ENCODE measurements at places on chromosomes 5 and 9. TPM values are rescaled to one million over a fixed set of nuclear protein-coding genes. Genes with fewer than 3 reads are reported as not detected.

The SLC23A1 gene
- polyA plus RNA-seq, result 20.7 TPM

The FOXD4L5 gene
- polyA plus RNA-seq, result 0.16 TPM

The NAIP gene
- polyA plus RNA-seq, result 47.7 TPM

The INSL4 gene
- polyA plus RNA-seq, result not detected

The PCDHGB6 gene
- 7.2 TPM for polyA plus RNA-seq

The NMUR2 gene
- 0.09 TPM for polyA plus RNA-seq

The IFNE gene
- polyA plus RNA-seq, result 0.33 TPM

The TSSK1B gene
- 0.10 TPM for polyA plus RNA-seq

The AGXT2 gene
- 55.7 TPM for polyA plus RNA-seq

The F2RL1 gene
- 38.5 TPM for polyA plus RNA-seq

The SLCO4C1 gene
- polyA plus RNA-seq, result 23.5 TPM

- no peak for DNase-seq
These were observed 7.9 kb downstream of the ISL1 start for GRCh38 chr5:51391175-51391574.

GRCh38 chr5:76325876-76326491 lies 77.1 kb upstream of the IQGAP2 start:
- DNase-seq, result no peak

DNA sequence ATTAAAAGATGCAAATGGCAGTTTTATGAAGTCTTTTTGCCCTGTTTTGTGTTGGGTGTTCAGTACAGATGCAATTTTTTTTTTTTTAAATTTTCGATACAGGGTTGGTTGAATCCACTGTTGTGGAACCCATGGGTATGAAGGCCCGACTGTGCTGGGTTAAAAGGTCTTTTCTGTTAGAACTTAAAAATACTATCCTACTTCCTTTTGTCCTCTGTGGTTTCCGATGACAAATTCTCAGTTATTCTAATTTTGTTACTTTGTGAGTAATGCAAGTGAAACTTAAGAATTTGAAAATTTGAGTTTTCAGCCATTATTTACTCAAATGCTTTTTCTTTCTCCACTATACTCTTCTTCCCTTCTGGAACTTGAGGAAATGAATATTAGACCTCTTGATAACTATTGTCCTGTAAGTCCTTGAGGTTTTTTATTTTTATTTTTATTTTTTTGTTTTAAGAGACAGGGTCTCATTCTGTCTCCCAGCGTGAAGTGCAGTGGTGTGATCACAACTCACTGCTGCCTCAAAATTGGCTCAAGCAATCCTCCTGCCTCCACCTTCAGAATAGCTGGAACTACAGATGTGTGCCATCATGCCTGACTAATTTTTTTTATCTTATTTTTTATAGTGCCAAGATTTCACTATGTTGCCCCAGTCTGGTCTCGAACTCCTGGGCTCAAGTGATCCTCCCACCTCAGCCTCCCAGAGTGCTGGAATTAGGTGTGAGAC lies 67.5 kb downstream of the ZCCHC7 start:
- no peak for DNase-seq

DNA sequence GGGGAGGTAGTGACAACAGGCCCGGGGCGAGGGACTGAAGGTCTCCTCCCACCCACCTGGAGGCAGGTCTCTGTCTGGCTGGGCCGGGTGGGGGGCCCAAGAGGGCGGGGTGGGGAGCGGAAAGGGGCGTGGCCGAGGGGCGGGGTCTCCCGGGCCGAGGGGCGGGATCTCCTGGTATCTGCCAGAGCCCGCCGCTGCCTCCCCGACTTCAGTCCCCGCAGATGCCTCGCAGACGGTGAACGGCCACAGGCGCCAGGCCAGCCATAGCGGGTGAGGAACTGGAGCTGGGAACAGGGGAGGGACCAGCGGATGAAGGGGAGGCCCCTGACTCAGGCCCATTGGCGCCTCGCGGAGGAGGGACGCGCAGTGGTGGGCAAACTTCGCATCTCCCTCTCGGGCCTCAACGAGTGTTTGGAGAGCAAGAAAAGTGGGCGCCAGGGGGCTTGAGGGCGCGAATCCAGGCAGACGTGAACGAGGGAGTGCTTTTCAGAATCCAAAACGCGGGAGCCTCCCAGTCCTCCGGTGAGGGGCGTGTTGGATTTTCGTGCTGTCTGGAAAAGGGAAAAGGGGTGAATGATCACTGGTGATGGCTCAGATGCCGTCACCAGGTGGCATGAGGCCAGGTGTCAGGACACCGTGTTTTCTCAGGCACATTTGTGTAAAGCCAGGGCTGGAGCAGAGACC lies at the start of gene ADGRD2:
Gene ADGRD2, plus strand, starts transcription at position 211 of the 684 bp plus-strand sequence. CDS start 1,216 bp downstream, outside the sequence.
- DNase-seq, result peak; percentile 13

GRCh38 chr9:75858497-75859092 lies 31.9 kb upstream of the PCSK5 start:
- no peak for DNase-seq

GRCh38 chr9:16026886-16027285 lies 474.0 kb downstream of the CCDC171 start:
- DNase-seq, result no peak

DNA sequence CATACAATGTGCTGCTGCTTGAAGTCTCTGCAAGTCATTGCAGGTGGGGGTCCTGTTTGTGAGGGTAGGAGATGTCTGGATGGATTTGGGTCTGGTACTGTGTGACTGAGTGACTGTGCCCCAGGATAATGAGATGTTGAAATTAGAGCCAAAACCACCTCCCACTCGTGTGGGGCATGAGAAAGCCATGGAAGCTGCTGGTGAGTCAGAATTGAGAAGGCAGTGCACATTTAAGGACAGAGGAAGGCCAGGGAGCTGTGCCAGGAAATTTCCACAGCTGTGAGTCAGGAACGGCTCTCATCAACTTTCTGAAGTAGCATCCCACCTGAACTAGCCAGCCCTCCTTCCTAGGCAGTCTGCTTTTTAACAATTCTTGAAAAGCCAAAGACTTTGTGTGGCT lies 229.8 kb downstream of the DRD1 start:
- DNase-seq, result no peak

- DNase-seq, result no peak
These were observed 93.4 kb downstream of the NRG2 start for GRCh38 chr5:139949710-139950109.

DNA sequence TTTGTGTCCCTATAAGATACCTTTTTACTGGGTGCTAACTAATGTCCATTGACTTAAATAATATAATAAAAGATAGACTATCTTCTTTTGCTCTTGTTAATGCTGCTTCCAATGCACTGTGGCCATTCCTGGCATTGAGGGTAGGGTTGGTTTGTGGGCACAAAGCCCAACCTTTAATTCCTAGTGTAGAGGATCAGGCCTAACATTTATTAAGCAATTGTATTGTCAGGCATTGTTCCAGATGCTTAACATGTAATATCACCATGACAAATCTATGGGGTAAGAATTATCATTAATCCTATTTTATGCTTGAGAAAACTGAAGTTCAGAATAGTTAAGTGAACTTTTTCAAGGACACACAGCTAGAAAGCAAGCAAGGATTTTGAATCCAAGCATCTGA lies 60.4 kb upstream of the GPBP1 start:
- no peak for DNase-seq

DNA sequence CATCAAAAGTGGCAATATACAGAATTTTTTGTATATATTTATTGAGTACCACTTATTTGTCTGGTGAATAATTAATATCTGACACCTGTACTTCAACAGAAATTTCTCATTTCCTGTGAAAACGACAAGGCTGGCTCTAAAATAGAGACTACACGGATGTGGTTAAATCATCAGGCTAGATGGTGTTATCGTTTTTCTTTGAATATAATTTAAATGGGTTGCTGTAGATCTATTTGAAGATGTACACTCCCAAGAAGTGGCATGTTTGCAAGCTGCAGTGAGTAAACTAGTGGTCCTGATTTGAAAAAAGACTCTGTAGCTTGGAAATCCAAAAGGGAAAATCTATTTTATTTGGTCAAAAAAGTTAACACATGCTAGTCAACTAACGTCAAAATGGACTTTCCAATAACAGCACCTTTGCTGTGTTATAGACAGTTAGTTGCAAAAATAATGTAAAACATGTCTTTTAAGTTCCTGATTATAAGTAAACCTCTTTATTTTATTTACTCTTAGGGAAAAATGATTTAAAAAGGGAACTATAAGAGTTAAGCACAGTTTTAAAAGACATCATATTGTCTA lies 13.8 kb downstream of the ST8SIA4 start:
- DNase-seq, result no peak

DNA sequence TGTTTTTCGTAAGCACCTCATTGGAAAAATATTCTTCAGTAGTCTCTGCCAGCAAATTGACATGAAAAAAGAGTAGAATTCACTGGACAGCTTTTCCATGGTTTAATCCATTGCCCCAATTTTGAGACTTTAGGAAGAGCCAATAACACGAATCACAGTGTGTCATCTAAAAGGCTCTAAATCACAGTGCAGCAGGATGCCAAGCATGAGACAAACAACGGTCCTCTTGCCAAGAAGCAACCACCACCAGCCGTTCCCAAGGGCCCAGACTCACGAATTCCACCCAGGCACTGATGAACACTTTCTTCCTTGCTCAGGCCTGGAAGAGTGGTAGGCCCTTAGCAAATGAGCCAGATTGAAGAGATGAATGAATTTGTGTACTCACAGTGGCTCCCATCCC lies 18.3 kb upstream of the IRX4 start:
- no peak for DNase-seq

DNA sequence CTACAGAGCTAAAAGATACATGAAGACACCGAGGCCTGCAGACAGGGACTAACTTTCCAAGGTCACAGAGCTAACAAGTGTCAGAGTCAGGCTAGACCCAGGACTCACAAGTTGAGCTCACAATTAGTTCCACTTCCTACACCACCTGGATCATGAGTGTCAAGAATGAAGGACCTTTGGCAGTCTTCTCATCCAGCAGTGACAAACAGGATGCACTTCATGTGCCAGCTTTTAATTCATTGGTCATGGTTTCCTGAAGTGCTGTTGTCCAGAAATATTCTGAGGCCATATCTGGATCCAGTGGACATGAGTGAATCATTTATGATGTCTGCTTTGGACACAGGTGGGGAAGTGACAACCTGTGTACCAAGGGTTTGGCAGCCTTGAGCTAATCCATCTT lies 77.4 kb downstream of the KCNIP1 start:
- DNase-seq, result no peak

DNA sequence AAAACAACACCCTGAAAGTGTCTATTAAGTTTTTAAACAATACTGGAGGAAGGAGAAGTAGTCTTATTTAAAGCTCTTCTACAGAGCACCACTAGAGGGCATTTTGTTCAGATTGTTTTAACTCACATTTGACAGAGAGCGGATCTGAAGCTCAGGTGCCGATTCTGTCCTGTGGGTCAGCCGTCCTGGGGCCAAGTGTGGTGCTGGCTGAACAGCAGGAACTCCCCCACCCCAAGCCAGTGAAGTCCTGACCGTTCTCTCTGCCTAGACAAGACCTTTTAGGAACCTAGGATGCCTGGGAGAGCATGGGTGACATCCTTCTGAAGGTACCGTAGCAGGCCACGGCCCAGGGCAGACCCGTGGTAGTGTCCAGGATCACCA lies 3.9 kb downstream of the EXOC3 start:
- no peak for DNase-seq

DNA sequence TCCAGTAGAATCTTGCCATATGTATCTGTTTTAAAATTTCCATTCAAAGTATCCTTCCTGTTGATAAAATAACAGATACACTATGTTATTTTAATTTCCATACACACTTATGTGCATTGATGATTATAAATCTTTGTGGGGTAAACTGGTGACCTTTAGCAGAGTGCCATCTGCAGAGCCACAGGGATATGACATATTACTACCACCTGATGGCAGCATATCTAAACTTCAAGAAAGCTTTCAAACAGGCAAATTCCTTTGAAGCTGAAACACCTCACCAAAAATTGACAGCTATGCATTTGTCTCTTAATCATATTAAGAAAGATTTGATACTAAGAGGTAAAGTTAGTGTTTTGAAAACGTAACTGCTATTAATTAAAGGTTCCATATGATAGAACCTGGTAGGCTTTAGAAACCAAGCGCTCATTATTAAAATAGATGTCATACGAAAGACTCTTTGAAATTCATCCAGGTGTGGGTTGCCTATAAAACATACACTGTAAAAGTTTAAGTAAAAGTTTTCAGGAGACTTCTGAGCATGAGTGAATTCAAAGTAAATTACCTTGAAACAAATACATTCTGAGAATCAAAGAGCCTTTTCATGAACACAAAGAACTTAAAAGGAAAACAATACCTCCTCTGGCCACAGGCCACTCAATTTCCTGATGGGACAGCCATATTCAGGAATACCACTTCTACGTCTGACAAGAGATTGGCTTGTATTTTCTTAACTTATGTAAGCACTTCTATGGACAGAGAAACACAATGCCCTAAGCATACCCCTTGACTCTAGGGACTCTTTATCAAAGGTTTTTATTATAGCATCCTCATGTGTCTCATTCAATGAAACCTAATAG lies 93.3 kb downstream of the KIAA0825 start:
- DNase-seq, result no peak

GRCh38 chr9:110975969-110976368 lies 62.3 kb downstream of the LPAR1 start:
- DNase-seq, result no peak

GRCh38 chr9:134396258-134396742 lies 70.0 kb downstream of the RXRA start:
- no peak for DNase-seq

GRCh38 chr5:57598756-57599155 lies 116.1 kb upstream of the ACTBL2 start:
- DNase-seq, result no peak

Measured in left renal cortex interstitium (tissue), 4 donors.